Parietal lobe (tissue), 2 donors: ENCODE measurements at places on chromosomes 6 and 20. TPM values are rescaled to one million over a fixed set of nuclear protein-coding genes. Genes with fewer than 3 reads are reported as not detected.

Gene PSMB8
- total RNA-seq, result 2.5 TPM

Gene FILIP1
- 2.2 TPM for total RNA-seq

Gene POPDC3
- 0.94 TPM for total RNA-seq

Gene TRIM40
- not detected for total RNA-seq

Gene ABHD16B
- not detected for total RNA-seq
